ENCODE measurements at places on chromosomes 16 and 17.

- DNase-seq, result no peak
Observed at GRCh38 chr17:909642-910323, 69.8 kb downstream of the NXN start.

GRCh38 chr17:17508646-17509591 lies 12.7 kb upstream of the RASD1 start:
- DNase-seq, result no peak

- no peak for DNase-seq
Observed at GRCh38 chr16:56423584-56424403, 1.6 kb downstream of the AMFR start.

DNA sequence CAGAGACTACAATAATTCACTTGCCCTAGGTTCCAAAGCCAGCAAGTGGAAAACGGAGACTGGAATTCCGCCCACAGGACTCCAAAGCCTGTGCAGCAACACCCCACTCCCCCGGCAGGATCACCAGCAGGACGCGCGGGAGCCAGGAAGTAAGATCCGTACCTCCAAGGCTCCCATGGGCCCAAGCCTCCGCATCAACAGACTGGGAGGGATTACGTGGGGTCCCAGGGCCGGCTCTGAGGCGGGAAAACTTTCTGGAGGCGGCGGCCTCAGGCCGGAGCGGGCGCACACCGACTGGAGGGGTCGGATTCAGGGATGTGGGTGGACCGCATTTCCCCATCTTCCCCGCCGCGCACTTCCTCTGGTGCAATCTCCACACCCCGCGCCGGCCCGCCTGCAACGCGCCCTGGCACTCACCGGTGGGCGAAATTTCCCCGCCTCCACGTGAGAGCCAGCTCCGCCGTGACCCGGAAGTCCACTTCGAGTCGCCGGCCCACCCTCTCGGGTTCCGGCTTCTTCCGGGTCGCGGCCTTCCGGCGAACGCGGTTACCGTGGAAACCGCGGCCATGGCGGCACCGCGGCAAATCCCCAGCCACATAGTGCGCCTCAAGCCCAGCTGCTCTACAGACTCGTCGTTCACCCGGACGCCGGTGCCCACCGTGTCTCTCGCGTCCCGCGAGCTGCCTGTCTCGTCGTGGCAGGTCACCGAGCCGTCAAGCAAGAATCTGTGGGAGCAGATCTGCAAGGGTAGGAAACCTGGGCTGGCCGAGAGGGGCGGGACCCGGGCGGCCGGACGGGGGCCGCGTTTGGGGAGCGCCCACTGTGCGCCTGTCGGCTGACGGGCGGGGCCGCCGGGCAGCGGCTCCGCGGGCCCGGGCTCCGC lies at the start of the genes IQCK and KNOP1:
IQCK (plus strand) TSS at position 531 of the 883 bp plus-strand sequence; CDS start at position 567, 36 bp downstream.
KNOP1 (minus strand) TSS at position 487 of the 883 bp plus-strand sequence. CDS start 3,192 bp downstream, outside the sequence.
- DNase-seq, result peak; percentile 88

GRCh38 chr16:81885976-81886586 lies 107.0 kb downstream of the PLCG2 start:
- no peak for DNase-seq

GRCh38 chr17:40340880-40341807 lies 23.4 kb downstream of the GJD3 start:
- DNase-seq, result peak; percentile 84

DNA sequence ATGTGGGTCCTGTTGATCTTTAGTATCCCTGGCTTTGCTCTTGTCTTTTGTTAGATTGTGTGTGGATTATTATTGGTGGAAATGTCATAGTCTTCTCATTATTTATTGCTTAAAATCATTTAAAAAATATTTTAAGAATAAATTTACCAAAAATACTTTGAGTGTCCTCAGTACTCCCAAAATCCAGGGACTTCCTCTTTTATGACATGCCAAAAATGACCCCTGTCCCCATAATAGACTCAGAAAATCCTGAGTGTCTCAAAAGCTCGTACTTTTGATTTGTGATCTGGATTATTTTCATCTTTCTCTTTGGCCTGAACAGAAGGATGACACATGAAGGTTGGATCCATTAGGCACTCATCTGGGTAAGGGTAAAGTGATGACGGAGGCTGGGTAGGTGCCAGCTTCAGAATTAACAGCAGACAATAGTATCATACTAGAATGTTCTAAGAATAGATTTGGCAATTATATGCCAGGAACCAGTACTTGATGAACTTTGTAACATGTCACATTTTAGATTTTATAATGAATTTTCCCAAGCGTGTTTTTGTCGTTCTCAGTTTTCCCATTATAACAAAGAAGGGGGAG lies 602.2 kb upstream of the CDH8 start:
- DNase-seq, result no peak

DNA sequence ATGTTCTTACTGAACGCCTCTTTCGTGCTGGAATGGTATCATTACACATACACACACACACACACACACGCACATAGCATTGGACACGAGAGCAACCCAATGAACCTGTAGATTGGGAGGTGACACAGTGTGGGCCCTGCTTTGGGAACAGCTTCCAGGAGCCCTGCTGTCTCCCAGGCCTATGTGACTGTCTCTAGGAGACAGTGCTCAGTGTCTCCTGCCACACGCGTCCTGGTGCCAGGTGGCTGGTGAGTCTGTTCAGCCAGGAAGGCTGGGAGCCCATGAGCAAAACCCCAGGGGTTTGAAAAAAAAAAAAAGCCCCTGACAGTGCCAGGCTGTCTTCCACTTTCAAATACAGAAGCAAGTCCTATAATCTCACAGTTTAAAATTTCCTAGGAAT lies 2.4 kb upstream of the SPOP start:
- no peak for DNase-seq

DNA sequence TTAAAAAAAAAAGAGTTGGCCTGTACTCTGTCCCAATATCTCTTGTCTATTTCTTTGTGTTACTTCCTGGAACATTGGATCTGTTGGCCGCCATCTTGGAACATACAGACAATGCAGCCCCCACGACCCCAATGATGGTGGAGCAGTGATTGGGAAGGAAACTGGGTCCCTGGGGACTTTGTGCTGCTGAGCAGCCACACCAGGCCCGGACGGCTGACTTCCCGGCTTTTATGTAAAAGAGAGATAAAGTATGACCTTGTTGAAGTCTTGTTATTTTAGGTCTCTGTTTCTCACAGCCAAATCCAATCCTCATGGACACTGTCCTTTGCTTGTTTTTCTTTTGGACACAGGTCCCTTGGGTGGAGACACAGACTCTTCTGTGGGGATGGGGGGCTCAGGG lies 204.5 kb downstream of the SALL1 start:
- no peak for DNase-seq

GRCh38 chr16:1533443-1533951 lies at the start of gene TMEM204:
Gene TMEM204 (plus strand): TSS chr16:1533666. CDS start chr16:1534276, 610 bp downstream.
- no peak for DNase-seq

DNA sequence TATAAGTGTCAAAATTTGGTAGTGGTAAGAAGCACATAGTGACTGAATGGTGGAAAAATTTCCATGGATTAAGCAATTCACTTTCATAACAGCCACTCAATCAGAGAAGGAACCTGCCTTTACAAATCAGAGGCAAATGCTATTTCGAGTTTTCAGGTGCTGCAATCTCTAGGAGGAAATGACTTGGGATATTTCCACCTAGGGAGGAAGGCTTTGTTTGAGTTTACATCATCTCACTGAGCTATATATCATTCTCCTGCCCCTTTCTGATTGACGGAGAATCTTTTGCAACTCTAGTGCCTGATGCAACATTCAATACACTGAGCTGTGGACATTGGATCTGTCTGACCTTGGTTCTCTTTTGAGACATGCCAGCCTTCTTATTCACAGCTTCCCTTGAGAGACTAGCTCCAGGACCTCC lies 26.3 kb downstream of the MARCHF10 start:
- no peak for DNase-seq

- DNase-seq, result peak; percentile 66
Observed at GRCh38 chr17:78484271-78485246, 92.6 kb downstream of the DNAH17 start.

DNA sequence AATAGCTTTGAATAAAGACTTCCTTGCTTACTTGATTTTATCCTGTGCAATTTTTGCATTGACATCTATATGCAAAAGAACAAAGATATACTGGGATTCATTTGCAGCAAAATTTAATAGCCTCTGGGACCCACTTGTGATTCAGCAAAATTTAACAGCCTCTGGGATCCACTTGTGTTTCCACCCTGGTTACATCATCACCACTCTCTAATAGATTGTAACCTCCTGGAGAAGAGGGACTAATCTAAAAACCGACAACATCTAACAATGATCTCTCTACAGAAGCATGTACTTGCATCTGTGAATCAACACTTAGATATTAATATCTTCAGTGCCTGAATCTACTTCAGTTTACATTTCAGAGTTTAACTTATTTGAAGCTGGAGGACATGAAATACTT lies 202.0 kb upstream of the CPHXL start:
- no peak for DNase-seq

DNA sequence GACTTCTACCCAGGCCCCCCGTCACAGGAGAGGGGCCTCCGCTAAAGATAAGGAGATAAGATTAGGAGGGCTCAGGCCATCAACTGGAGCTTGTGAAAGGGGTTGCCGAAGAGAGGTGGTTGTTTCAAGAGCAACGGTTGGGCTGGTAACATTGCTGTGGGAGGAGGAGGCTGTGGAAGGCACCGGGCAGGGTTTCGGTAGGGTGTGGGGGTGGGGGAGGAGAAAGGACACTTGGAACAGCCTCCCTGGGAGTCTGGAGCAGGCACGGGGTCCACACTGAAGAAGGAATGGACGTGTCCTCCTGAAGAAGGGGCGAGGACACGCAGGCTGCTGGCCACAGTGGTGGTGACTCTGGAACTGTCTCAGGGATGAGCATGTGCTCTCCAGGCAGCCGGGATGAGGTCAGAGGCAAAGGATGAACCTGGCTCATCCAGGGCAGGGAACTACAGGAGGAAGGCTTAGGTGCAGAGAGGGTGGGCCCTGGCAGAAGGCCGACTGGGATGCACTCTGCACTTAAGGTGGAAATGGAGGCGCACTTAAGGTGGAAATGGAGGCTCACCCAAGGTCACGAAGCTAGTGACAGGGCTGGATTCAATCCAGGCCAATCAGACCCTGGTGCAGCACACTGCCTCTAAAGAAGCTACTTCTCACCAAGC lies 1.2 kb upstream of the EPX start:
- no peak for DNase-seq

DNA sequence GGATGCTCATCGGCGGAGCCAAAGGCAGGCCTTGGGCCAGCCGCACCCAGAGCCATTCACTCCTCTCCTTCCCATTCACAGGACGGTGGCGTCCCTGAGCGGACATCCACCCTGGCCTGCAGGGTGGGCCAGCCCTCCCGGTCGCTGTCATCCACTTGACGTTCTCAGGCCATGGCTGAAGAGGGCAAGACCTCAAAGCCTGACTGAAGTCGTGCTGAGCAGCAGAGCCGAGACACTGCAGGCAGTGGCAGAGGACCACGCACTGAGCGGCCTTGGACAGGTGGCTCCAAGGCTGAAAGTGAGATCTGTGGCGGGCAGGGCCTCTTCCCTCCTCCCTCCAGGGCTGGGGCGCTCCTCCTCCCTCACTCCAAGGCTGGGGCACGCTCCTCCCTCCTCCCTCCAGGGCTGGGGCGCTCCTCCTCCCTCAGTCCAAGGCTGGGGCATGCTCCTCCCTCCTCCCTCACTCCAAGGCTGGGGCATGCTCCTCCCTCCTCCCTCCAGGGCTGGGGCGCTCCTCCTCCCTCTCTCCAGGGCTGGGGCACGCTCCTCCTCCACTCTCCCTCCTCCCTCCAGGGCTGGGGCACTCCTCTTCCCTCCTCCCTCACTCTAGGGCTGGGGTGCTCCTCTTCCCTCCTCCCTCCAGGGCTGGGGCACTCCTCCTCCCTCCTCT lies 24.1 kb downstream of the GNPTG start:
- no peak for DNase-seq

GRCh38 chr17:57498443-57498842 lies 242.1 kb downstream of the MSI2 start:
- no peak for DNase-seq

DNA sequence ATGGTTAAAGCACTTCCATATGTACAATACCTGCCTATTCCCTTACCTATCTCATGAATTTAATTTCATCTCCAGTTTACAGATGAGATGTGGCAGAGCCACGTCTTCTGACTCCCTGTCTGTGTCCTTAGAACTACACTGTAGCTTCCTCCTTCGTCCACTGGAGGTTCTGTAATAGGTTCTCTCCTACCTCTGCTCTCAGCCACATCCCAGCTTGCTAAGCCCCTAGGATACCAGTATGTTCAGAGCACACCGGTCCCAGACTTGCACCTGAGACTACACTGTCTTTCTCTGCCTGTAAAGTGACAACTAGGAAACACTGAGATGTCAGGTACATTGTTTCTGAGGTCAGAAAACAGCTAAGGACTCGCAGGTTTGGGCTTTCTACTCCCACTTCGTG lies 3.8 kb upstream of the RASL10B start:
- DNase-seq, result no peak

- DNase-seq, result no peak
Observed at GRCh38 chr16:11554053-11554452, 32.7 kb downstream of the LITAF start.

DNA sequence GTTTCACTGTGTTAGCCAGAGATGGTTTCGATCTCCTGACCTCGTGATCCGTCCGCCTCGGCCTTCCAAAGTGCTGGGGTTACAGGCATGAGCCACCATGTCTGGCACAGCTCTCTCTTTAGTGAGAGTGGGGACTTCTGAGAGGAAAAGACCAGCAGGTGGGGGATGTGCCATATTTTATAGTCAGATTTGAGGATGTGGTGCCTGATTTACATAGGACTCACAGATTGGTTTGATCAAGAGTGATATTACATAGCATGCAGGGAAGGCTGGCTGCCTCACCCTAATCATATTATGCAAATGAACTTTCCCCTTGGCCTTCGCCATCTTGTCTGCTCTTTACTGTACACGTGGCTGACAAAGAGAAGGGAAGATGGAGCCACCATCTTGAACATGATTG lies 28.1 kb upstream of the MAPK3 start:
- no peak for DNase-seq

DNA sequence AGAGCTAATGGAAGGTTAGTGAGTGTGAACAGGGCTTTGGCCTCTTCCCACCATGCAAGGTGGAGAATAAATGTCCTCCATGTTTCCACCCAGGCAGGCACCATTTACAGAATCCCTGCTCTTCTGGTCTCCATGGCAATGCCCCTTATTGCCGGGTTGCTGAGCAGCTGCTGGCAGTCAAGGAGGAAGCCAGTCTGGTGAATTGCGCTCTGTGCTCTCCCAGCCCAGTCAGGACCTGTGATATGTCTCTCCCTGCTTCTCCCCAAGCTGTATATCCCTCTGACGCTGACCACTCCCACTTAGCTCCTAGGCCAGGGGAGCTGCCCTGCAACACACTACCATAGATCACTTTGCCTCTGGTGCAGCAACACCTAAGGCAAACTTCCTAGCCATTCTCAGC lies 402.1 kb upstream of the ERCC4 start:
- no peak for DNase-seq

- peak; percentile 59 for DNase-seq
Observed at GRCh38 chr16:66551348-66551759, 1.0 kb upstream of the CKLF start.
